DMS53 (cell line): ENCODE measurements at places on chromosomes 6 and 20.

- no peak for DNase-seq
Observed at GRCh38 chr6:169848946-169849345, 97.5 kb downstream of the ERMARD start.

DNA sequence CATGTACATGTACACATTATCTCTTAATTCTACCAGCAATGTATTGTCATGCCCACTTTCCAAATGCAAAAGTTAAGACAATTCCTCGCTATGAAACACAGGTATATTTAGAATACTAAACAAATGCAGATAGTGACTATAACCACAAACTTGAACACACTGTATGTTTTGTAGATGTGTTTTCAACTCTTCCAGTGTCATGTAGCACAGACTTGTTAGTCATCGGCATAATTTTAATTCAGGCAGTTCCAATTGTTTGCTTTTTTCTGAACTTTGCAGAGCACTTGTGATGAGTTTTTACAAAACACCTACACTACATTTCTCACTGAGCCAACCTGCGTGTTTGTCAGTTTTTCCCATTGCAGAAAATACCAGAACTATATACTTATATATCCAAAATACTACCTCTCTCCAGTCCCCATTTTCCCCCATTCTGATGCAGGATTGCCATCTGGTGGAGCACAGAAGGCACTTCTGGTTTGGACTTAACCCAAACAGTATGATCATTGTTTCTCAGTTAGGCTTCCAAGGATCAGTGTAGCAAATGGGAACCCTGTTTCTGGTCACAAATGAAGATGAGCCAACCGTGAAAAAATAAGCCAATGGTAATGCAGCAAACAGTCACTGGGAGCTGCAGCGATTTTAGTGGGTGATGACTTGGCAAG, 143.4 kb downstream of the ADGRB3 start:
- peak; percentile 83 for DNase-seq

- DNase-seq: no peak
Observed at GRCh38 chr6:36781669-36782068, 57.6 kb downstream of the CPNE5 start.

DNA sequence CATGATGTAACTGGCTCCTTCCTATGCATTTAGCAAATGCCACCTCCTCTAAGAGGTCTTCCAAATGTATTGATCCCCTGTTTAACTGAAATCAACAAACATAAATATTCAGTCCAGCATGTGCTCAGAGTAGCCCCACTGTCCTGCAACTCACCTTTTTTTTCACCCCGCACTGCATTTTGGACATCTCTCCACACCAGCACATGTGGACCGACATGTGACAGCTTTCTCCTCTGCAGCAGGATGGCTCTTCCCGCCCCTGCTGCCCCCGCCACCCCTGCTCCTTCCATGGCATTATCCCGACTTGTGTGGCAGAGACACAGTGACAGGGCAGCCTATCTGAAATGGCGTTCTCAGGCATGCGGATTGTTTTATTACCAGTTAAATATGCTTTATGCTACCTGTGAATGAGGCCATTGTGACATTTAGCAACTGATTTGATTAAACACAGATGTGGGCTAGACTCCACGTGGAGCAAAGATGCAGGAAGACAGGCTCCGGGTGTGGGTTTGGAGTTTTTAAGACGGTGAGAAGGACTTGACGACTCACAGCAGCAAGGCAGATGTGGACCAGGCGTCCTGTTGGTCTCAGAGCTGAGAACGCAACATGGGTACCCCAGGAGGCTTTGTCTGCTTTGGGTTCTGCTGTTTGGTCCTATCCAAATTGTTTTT, 161.2 kb downstream of the EYA2 start:
- DNase-seq: no peak

- DNase-seq: no peak
Observed at GRCh38 chr20:47036091-47036870, 141.6 kb downstream of the EYA2 start.

DNA sequence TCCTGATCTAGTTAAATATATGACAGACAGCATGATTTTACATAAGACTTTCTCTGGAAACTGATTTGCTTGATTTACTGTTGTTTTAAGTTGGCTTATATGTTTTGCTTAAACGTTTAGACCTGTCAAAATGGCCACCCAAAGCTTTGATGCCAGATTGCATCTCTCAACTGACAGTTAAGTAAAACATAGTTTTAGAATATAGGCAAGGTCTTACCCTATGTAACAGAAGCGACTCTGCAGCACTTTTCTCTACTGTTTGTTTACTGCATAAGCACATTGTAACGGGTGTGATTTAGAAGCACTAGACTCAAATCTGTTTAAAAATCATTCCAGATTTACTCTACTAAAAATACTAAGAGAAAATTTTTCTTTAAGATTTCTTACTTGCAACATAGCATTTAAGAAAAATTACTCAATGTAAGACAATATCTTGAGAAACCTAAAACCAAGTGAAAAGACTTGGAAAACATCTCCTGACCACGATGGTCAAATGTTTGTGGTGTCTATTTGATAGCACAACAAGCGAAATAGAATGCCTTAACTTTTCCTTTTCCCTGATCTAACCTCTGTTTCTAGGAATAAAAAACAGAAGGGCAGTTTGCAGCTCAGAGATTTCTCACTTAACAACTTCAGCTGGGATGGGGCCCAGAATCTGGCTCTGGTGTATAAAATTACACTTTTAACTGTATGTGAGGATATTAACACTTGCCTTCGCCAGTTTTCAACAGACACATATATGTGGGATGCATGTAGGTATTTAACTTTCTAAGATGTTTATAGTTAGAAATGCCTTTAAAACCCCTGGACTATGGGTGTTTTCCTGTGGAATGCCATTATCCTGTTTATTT, 47.4 kb downstream of the AIG1 start:
- DNase-seq: no peak

DNA sequence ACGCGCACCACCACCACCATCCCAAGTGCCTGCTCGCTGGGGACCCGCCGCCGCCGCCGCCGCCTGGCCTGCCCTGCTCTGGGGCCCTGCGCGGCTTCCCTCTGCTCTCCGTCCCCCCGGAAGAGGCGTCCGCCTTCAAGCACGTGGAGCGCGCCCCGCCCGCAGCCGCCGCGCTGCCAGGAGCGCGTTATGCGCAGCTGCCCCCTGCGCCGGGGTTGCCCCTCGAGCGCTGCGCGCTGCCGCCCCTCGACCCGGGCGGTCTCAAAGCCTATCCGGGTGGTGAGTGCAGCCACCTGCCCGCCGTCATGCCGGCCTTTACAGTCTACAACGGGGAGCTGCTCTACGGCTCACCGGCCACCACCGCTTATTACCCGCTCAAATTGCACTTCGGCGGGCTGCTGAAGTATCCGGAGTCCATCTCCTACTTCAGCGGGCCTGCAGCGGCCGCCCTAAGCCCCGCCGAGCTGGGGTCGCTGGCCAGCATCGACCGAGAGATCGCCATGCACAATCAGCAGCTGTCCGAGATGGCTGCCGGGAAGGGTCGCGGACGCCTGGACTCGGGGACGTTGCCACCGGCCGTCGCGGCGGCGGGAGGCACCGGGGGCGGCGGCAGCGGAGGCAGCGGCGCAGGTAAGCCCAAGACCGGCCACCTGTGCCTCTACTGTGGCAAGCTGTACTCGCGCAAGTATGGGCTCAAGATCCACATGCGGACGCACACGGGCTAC, 7.2 kb downstream of the PRDM13 start:
- DNase-seq: peak; percentile 82

DNA sequence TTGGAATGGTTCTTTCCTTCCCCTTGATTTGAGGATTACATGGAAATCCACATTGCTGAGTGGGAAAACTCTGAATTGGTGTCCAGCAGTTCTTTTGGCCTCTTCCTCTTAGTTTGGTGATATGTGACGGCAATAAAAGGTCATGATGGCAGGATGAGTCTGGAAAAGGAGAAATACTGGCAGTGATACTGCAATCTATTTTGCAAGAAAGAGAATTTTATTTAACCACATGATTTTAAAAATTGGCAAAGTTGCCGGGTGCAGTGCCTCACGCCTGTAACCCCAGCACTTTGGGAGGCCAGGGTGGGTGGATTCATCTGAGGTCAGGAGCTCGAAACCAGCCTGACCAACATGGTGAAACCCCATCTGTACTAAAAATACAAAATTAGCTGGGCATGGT, 73.1 kb downstream of the ADTRP start:
- no peak for DNase-seq

DNA sequence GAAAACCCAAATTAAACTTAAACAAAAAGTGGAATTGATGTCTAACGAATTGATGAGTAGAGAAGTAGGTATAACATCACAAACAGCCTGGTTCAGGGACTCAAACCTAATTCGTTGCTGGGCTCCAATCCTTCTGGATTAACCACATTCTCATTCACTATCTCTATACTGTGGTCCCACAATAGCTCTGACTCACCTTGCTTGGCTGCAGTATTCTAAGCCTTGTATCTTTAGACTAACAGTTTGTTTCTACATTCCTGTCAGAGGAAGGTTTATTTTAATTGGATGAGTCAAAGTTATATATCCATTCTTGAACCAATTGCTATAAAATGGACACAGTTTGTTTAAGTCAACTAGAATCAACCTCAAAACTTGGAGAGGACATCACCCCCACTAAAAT, 530.5 kb upstream of the PTCHD4 start:
- DNase-seq: no peak

GRCh38 chr6:158018041-158018771, 36.5 kb downstream of the SYNJ2 start:
- no peak for DNase-seq
